ENCODE measurements at places on chromosomes 2 and 18.
A peak's percentile ranks its signal among the peaks of the same experiment; 100 is the strongest.

- DNase-seq = no peak
Observed at GRCh38 chr2:133768256-133768655, 200.0 kb upstream of the NCKAP5 start.

GRCh38 chr2:36536776-36537175 is 61.2 kb downstream of the FEZ2 start:
- no peak for DNase-seq

GRCh38 chr18:69897397-69898108 is 50.1 kb downstream of the CD226 start:
- no peak for DNase-seq

- DNase-seq = no peak
Observed at GRCh38 chr2:22450831-22451230, 934.1 kb upstream of the KLHL29 start.

GRCh38 chr2:106272216-106272807 is 78.2 kb upstream of the UXS1 start:
- DNase-seq = no peak

- DNase-seq = no peak
Observed at GRCh38 chr2:8624855-8625398, 56.9 kb upstream of the ID2 start.

- no peak for DNase-seq
Observed at GRCh38 chr18:48833701-48834412, 116.9 kb downstream of the SMAD7 start.

DNA sequence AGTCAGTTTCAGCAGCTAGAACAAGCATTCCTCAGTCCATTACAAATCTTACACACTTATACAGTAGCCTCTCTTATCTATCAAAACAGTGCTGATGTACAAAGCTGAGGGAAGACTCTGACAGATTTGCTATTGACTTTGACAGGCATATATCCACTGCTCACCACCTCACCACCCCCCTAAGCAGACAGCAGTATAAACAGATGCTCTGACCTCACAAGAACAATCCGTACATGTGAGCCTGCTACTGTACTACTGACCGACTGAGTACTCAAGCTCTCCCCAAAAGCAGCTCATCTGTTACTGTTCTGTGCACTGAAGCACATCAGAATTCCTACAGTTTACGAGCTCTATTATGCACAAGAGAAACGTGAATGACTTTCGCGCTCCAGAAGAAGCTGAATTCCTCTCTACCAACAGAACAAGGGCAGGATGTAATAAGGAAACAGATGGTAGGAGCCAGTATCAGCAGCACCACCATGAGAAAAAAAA is 95.6 kb upstream of the PDE1A start:
- peak; percentile 31 for DNase-seq

DNA sequence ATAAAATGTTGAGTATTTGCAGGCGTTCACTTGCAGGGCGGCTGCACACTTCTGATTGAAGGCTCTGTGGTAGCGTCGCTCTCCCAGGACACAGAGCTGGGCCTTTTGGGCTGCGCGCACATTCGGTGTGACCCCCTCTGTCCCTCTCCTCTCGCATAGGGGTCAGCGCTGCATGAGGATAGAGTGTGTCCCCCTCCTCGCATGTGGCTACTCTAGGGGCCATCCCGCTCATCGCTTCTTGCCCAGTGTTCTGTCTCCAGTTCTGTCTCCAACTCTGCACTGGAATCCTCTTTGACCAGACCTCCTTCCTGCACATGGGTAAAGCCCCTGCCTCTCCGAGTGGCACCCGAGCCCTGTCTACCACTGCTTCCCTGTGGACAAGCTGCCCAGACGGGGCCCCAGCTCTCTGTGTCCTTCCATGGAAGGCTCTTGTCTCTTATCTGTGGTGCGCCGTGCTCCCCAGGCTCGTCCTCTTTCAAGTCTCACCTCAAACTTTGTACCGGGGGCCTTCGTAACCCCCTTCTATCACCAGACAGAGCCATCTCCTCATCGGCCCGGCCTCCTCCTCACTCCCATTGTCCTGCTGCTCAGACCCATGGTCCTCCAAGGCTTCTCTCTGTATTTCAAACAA is 278.0 kb upstream of the HDAC4 start:
- DNase-seq = no peak

DNA sequence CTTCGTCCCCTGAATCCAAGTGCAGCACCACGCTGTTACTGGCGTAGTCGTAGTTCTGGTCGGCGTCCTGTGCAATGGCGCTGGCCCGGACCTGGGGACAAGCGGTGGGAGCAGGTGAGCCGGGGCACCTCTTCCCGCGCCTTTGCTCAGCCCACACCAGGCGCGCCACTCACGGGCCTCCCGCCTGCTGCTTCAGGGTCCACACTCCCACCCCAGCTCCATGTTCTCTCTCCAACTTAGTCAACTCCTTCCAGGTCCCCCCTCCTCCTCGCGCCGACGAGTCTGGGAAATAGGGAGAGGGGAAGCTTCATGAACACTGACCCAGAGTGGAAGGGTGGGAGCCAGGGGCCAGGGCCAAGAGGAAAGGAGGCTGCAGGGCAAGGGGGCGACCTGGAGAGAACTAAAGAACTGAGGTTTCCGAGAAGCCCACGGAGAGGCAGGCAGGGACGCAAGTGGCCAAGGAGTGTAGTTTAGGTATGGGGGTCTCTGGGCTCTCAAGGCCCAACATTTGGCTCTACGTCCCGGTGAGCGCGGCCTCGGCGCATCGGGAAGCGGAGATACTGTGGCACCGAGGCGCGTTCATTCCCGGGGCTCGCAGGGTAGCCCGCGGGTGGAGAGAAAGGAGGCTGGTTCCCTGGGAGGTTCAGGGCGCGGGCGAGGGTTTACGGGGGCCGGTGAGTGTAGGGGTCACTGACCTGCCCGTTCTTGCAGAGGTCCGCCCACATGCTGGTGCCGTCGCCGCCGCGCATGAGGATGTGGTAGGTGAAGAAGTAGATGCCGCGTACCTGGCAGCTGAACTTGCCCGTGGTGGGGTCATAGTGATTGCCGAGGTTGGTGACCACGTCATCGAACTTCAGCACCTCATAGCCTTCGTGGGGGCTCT is 1.4 kb downstream of the C1QL2 start:
- no peak for DNase-seq

- DNase-seq = no peak
Observed at GRCh38 chr2:72954376-72955227, 37.3 kb downstream of the EMX1 start.

DNA sequence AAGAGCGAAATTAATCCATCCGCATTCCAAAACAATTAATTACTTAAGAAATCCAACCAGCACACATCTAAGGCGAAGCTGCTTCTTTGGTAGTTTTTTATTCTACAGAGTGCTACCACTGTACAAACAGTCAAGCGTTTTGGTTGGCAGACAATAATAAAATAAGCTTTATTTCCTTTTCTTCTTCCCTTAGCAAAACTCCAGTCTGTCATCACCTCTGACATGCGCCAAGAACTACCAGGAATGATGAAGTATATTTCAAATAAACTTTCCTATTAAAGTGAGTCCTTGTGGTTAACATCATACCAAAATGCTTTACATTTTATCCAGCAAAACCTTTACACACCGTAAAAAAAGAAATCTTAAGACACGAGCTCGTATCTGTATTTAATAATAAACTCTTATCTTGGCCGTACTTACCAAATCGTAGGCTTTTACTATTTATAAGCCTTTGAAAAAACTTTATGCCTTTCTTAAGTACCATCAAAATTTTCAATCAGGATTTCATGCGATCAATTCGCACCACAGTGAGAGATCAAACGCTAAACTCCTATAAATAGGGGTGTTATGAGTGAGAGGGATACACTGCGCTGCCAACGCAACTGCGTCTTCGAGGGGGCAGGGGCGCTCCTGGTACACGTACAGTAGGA is 1.3 kb downstream of the ATL2 start:
- no peak for DNase-seq

DNA sequence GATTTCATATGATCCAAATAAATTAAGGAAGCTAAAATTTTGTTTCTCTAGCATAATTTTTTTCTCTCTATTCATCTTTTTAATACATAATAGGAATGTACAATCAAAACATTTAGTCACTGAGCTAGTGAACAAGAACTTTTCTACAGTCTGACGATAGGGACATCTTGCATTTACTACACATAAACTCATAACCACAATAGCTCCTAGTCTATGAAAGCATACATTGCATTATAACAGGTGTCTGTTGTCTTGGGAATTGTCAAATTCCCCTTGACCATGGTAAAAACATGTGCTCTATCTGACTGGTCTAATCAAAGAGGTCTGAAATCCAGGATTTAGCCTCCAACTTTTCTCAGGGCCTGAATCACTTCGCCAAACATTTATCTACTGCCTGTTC is 144.8 kb downstream of the FAM124B start:
- DNase-seq = no peak

GRCh38 chr2:96631804-96632435 is 6.2 kb downstream of the KANSL3 start:
- DNase-seq = no peak

DNA sequence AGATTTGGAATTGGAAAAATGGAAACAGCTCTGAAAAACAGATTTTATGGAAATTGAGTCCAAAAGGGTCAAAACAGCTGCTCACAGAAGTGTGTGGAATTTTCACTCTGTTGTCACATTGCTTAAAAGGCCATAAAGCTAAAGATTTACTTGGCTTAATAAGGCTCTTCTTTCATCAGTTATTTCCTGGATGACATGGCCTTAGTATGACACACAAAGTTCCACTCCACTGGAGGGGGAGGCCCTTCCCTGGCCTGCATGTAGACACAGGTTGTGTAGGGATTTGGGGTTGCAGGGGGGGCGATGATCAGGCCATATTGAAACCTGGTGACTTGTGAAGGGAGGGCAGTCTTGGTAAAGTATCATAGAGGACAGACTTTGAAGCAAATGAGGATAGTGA is 34.0 kb downstream of the TMEM185B start:
- DNase-seq = no peak

GRCh38 chr2:42937171-42937875 is 144.9 kb upstream of the HAAO start:
- DNase-seq = no peak

GRCh38 chr2:54691445-54692135 is 31.9 kb upstream of the EML6 start:
- no peak for DNase-seq

DNA sequence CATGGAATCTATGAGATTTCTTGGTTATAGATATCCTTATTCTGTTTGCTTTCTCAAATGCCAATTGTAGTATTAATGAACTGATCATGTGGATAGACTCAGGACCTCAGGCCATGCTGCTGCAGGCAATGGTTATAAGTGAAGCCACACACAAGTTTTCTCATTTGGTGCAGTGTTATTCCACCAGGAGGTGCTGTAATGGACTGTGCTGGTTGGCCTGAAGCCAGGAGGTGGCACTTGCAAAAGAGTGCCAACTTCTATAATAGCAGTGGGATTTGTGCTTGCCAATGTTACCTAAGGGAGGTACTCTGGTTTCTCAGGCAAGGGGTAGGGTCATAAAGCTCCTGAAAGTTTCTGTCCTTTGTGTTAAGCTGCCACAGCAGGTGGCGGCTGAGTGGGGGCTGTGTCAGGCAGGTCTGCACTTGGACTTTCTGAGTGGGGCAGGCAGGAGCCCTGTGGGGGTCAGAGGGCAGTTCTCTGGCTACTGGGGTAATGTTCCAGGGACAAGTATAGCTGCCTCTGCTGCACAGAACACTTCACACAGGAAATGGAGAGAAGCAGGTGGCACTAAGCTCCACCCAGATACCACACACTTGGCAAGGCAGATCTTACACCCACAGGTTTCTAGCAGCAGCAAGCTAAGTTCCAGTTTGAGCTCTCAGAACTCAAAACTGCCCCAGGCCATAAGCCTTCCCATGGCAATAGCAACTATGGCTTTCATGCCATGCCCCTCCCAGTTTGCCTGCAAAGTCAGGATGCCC is 352.6 kb upstream of the CWC22 start:
- no peak for DNase-seq

GRCh38 chr2:18349421-18349820 is 211.0 kb downstream of the RDH14 start:
- DNase-seq = no peak

- DNase-seq = no peak
Observed at GRCh38 chr2:227325839-227326195, 766 bp downstream of the MFF start.

DNA sequence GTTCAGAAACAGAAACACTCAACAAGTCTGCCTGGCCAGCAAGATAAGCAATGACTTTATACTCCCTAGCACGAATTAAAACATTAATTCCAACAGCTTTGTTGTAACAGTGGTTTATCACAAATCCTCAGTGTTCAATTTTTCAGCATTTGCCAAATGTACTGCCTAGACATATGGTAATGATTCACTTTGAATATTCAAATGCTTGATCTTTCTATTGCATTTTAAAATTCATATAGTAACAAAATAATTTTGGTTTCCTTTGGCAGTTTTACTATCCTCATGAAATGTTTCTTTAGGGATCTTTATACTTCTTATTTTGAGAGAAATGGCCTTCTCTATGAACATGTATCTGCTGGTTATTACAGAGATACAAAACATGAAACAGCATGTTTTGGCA is 851.8 kb upstream of the NXPH2 start:
- no peak for DNase-seq

- DNase-seq = no peak
Observed at GRCh38 chr2:56510610-56511009, 326.8 kb downstream of the CCDC85A start.

DNA sequence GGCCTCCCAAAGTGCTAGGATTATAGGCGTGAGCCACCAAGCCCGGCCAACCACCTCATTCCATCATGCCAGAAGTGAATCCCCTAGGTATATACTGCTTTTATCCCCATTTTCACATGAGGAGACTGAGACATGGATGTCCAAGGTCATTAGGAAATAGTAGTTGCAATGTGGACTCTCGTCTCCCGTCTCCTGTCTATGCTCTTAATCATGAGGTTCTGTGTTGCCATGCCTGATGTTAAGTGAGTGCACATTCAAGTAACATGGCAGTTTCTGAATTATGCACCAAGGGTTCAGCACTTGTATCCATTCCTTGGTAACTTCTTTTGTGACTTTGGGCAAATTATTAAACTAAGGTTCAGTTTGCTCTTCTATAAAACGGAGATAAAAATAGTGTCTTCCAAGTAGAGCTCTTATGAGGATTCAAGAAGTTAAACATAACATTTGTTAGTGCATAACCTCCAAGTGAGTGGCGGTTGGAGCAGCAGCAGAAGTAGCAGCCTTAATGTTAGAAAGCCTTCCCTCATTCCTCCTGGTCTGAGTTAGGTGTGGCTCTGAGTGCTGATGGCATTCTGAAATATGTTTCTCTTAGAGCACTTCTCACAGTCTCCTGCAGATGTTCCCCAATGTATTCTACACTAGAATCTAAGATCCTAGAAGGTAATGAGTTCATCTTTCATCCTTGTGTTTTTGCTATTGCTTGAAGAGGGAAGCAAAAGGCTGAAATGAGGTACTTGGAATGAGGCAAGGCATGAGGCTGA is 21.9 kb downstream of the SOCS6 start:
- DNase-seq = no peak

GRCh38 chr2:201642086-201642578 is 1.2 kb downstream of the TMEM237 start:
- DNase-seq = no peak

- no peak for DNase-seq
Observed at GRCh38 chr2:21429747-21430146, 306.0 kb downstream of the TDRD15 start.

GRCh38 chr2:56334622-56335021 is 150.8 kb downstream of the CCDC85A start:
- DNase-seq = no peak

All from AG09309 (cell line).